Ecto neural progenitor cell (in vitro differentiated cells): ENCODE measurements at places on chromosomes 16 and 17.

DNA sequence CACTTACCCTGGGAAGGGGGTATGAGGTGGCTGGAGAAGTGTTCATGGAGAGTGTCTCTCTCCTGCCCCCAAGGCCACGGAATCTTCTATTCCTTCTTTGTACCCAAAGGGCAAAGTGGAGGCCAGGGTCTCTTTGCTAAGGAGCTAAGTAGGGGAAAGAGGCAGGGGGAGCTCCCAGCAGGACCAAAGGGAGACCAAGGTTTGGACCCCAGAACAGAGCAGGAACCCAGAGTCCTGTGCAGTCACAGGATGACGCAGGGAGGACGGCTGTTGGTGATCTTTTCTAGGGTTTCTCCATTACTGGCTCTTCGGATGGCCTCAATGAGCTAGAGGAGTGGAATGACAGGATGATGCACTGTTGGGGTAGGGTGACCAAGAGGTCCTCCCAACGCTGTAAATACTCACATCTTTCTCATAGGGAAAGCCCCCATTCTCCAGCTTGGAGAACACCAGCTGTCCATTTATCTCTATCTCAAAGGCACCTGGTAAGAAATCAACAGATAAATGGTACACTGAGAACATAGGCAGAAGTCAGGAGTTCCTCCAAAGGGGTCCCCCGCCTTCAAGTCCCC lies 966 bp downstream of the MIEN1 start:
- no peak for DNase-seq

DNA sequence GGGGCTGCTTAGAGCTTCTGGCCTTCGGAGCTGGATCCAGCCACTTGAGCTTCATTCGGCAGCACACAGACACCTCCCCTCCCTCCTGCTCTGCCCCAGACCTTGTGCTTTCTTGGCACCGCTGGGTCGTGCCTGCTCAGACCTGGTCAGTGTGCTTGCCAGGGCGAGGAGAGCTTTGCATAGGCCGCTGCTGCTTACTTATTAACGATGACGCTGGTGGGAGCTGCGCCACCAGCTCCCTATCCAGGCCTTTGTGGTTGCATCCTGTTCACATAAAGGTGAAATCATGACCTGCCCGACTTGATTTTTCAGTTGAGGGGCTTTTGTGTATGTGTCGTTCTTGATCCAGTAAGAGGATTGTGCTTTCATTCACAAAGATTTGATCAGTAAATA lies 101.1 kb downstream of the MSI2 start:
- DNase-seq = no peak

GRCh38 chr16:4937782-4938682 lies 1.1 kb upstream of the PPL start:
- DNase-seq = no peak

DNA sequence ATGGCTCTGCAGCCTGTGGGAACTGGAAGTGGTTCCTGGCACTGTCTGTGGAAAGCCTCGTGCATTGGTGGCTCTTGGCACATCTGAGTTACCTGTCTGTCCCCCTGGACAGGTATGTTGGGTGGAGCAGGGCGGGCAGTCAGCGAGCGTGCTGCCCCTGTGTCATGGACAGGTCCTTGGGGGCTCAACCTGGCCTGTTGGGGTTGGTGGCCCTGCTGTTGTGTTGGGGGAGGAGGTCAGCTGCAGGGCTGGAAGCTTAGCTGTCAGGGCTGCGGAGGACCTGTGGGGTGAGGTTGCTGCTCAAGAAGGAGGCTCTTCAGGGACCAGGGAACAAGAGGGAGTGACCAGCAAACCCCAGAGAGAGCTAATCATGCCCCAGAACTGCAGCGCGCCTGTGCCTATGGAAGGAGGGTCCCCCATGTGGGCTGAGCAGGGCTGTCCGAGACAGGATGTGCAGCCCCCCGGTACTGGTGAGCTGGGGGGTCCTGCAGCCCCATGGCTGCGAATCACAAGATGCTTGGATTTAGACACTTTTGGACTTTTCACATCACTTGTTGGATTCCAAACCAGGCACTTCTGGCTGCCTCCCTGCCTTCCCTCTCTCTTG lies 7.2 kb downstream of the NKD1 start:
- DNase-seq = no peak

DNA sequence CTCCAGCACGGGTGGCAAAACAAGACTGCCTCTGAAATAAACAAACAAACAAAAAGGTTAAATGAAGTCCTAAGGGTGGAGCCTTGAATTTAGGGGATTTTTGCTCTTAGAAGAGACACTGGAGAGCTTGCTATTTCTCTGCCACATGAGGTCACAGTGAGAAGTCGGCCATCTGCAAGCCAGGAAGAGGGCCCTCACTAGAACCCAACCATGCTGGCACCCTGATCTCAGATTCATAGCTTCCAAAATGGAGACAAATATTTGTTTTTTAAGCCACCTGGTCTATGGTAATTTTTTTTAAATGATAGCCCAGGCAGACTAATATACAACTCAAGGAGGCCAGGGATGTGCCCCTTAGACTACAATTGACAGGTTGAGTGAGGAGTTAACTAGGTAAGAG lies 255.5 kb downstream of the XYLT1 start:
- DNase-seq = no peak

- DNase-seq = no peak
Measured at GRCh38 chr16:11152677-11153331, 103.2 kb downstream of the SOCS1 start.

GRCh38 chr16:10752843-10753523 lies 9.3 kb downstream of the NUBP1 start:
- DNase-seq = no peak

DNA sequence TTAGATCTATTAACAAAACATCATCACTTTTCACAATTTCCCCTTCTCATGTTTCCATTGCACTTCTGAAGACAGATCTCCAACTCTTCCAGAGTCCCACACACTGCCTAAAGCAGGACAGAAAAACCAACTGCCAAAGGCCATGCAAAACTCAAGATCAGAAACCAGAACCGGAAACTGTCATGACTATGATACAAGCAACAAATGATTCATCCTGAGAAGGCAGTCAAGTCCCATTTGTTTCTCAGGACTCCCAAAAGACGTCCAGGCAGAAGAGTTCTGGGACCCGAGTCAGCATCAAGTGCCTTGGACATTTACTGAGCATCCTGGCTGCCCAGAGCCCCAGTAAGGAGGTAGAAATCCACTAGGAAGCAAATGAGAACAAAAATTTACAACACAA lies 38.8 kb downstream of the ERN1 start:
- no peak for DNase-seq

DNA sequence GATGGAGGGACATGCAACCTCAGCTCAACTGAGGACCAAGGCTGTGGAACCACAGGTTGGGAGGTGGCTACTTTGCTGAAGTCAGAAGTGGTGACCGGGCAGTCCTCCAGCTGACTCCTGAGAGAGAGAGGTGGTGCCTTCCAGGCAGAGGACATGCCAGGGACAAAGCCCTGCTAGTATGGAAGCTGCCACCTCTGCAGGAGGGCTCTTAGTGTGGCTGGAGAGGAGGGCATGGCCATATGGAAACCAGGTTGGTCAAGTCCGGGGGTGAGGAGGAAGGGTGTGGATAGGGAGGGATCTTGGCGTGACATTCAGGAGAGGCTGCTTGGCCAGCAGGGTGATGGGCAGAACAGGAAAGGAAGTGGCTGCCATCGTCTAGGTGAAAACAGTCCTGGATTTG lies 5.7 kb downstream of the C16orf86 start:
- DNase-seq = no peak
